Umbilical cord (tissue), 2 donors: ENCODE measurements at places on chromosomes 7 and 10. TPM values are rescaled to one million over a fixed set of nuclear protein-coding genes. Genes with fewer than 3 reads are reported as not detected.

Gene SHH
- 1.2 TPM for total RNA-seq

Gene SPDYE11
- 1.7 TPM for total RNA-seq

Gene METTL27
- not detected for total RNA-seq

Gene OPN1SW
- total RNA-seq: not detected

Gene GPR22
- total RNA-seq: 7.0 TPM

Gene VAX1
- total RNA-seq: 0.96 TPM

Gene SPDYE5
- 4.8 TPM for total RNA-seq

Gene MINPP1
- 28.4 TPM for total RNA-seq

Gene SUN3
- total RNA-seq: not detected

DNA sequence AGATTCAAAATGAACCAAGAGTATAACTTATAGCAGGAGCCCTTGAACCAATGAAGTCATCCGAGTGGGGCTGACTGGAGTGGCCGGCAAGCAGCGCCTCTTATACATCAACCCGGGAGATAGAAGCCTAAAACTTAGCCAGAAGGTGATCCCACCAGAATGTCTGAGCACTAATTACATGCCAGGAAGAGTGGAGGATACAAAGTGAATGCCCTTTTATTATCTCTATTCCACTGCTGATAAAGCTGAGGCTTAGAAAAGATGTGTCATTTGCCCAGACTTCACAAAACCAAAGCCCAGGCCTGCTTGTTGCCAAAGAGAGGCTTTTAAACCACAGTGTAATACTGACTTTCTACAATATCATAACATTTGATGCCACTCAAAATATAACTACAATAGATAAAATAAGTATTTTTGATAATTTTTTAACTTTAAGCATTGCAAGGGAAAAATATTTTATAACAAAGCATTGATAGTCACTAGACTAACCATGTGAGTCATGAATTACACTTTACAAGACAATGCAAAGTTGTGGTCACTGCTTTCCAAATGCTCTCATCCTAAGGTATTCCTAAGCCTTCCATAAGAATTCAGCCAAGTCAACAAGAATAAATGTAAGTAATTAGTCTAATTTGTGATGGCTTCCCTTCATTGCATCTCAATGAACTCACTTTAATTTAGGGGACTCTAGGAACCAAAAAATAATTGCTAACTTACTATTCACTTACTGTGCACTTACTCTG is 58.6 kb upstream of the ARID5B start:
- peak; percentile 59 for DNase-seq

DNA sequence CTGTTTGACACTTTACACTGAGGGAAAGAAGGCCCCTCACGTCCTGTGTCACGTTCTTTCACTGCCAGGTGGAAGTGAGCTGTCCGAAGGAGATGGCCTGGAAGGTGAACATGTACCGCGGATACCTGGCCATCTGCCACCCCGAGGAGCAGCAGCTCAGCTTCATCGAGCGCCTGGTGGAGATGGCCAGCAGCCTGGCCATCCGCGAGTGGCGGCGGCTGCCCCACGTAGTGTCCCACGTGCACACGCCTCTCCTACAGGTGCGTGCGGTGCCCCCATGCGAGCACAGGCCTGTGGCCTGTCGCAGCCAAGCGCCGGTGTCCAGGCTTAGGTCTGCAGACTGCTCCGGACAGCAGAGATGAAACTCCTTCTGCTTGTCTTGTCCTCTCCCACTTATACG is 103.4 kb downstream of the TRRAP start:
- no peak for DNase-seq

DNA sequence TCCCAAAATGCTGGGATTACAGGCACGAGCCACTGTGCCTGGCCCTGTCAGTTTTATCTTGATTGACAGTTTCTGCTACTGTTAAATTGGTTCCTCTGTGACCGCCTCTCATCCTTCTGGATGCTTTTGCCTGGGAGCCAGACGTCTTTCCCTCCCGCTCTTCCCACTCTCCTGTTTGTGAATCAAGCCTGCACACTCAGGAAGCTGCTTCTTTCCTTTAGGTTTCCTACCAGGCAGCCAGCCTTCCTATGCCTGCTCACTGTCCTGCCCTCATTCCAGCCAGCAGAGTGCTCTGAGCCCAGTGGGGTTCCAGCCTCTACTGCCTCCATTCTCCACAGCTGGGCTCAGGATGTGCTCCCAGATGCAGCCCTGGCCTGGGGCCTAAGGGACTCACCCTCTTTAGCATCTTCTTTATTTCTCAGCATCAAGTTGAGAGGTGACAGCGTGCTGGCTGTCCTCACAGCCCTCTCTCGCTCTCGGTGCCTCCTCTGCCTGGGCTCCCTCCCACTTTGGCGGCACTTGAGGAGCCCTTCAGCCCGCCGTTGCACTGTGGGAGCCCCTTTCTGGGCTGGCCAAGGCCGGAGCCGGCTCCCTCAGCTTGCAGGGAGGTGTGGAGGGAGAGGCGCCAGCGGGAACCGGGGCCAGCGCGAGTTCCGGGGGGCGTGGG is 5.1 kb downstream of the SH2D4B start:
- DNase-seq: no peak

- no peak for DNase-seq
Measured at GRCh38 chr10:43890124-43890523, 241.4 kb upstream of the ZNF32 start.

DNA sequence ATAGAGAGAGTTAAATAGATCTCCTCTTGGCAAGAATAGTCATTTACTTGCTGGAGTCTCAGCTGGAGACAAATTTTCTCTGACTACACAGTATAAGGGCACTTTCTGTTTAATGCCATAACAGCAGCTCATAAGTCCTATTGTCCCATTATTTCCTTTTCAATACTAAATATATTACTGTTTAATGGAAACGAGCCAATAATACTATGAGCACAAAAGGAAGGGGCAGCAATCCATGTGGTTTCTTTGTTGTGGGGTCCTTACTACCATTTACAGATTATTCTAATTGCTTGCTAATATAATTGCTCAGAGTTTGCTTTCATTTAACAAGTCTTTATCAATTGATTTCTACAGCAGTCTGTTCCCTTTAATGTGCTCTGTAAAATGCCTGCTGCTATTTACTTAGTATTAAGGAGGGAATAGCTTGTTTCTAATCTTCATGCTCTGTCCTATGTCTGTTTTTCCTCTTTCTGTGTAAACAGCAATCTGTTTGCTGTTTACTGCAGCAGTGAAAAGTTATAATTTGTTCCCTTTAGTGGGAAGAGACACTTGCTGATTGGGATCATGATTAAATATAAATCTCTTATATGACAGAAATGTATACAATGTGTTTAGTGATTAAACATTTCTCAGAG is 296.2 kb upstream of the SMIM30 start:
- DNase-seq: peak; percentile 26

- no peak for DNase-seq
Measured at GRCh38 chr7:27220440-27220955, 20.6 kb upstream of the HOXA13 start.

DNA sequence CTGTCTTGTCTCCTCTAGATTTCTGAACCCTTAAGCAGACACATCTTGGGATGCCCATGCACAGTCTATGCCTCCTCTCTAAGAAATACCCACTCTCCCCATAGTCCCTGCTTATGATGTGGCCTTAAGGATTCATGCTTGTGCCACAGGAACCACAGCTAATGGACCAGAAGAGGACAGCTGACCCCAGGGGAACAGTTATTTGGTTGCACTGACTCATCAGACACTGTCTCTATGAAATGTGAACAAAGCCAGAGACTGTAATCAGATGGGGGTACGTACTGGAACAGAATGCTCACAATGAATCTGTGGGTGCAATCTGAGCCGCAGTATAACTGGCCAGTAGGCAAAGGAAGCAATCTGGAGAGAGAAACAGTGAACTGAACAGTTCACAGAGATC is 121.9 kb downstream of the USP6NL start:
- DNase-seq: no peak

DNA sequence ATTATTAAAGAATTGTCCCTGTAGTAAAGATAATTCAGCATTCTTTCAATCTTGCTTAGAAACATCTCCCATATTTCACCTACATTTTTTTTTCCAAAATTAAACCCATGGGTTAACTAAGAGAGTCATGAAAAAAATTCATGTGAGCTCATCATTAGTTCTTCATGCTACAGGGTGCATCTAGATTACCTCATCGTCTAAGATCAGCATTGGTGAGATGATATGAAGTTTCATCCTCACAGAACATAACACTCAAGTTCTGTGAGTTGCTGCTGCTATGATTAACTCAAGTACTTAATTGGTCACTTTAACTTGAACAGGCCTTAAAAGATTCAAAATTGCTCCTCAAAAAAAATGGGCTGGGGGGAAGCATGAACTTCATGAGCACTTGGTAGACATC is 50.0 kb downstream of the RAB11FIP2 start:
- no peak for DNase-seq

GRCh38 chr7:106610996-106611886 is 49.7 kb downstream of the CCDC71L start:
- DNase-seq: no peak

GRCh38 chr10:14405076-14406065 is 74.6 kb upstream of the FRMD4A start:
- peak; percentile 72 for DNase-seq

GRCh38 chr7:70113536-70113935 is 515.3 kb downstream of the AUTS2 start:
- peak; percentile 12 for DNase-seq

DNA sequence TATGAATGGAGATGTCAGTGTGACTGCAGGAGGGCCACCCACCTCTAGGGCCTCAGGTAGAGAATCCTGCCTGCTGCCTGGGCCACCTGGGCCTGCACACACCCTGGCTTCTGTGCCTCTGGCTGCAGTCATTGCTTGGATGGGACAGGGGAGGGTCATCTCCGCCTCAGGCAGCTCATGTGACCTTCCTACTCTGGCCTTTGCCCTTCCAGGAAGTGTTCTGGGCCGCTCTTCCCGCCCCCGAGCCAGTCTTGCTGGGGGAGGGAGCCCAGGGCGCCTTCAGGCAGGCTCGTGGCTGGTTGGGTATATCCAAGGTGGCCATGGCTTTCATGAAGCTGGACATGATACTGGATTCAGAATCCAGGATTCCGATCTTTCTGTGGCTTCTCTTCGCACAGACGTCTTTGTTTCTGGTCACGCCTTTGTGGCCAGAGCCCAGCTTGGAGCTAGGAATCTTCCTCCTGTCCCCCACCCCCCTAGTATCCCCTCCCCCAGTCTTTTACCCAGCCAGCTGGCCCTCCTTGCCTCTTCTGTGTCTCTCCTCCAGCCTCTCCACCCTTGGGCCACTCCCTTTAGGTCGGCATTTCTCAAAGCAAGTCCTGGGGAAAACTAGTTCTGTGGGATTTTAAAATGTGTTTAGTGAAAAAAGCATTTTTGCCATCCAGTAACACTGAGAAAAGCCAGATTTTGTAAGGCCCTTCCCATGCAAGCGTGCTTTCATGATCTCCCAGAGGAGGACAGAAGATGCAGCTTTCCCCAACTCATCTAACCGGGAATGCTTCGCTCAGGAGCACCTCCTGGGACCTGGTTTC is 119.6 kb downstream of the ZMIZ1 start:
- peak; percentile 95 for DNase-seq

- DNase-seq: no peak
Measured at GRCh38 chr10:1477578-1477977, 259.7 kb downstream of the ADARB2 start.

DNA sequence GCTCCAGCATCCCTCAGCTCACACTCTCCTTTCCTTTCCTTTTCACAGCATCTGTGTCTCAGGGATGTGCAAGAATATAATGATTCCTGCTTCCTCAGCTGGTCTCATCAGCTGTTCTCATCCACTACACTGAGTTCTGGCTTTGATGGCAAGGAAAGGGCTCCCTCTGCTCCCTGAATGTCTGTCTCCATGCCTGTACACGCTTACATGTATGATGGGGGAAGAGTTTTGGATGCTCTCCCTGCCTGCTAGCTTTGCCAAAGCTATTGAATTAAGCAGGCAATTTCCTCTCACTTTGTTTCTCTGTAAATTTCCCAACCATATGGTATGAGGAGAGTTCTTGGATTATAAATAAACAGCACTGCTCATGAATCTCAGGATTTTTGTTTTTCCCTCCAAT is 254.5 kb downstream of the SORCS3 start:
- no peak for DNase-seq

DNA sequence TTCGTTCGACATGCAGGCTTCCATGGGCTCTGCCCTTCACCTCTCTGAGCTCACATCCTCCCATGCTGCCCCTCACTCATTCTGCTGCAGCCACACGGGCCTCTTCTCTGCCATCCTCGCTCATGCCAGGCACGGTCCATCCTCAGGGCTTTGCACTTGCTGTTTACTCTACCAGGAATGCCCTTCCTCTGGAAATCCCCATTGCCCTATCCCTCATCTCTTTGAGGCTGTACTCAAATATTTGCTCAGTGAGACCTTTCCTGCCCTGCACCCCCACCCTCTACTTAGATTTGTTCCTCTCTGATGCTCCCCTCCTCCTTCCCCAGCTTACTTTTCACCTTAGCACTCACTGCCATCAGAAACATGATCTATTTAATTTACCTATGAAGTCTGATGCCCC is 107.0 kb upstream of the ZNF716 start:
- no peak for DNase-seq

- DNase-seq: peak; percentile 21
Measured at GRCh38 chr7:139358541-139359365, 941 bp upstream of the LUC7L2 start.

DNA sequence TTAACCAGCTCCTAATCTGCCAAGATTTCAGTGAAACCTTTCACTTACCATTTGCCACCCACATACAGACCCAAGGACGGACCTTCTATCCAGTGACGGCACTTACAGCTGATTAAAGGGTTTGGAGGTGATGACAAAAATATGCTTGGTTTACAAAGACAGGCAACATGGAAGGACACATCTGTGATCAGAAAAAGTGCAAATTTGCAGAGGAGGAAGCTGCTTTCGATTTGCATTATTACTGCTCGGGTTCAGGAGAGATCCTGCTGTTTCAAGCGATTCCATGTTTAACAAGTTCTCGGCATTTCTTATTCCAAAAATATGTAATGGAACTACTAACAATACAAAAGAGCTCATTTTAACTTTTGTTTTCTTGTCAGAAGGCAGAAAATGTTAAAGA is 109.0 kb downstream of the JAZF1 start:
- no peak for DNase-seq

- peak; percentile 16 for DNase-seq
Measured at GRCh38 chr10:125370578-125370977, 210.2 kb upstream of the CTBP2 start.

GRCh38 chr10:97312897-97313296 is 6.2 kb upstream of the FRAT1 start:
- DNase-seq: no peak

DNA sequence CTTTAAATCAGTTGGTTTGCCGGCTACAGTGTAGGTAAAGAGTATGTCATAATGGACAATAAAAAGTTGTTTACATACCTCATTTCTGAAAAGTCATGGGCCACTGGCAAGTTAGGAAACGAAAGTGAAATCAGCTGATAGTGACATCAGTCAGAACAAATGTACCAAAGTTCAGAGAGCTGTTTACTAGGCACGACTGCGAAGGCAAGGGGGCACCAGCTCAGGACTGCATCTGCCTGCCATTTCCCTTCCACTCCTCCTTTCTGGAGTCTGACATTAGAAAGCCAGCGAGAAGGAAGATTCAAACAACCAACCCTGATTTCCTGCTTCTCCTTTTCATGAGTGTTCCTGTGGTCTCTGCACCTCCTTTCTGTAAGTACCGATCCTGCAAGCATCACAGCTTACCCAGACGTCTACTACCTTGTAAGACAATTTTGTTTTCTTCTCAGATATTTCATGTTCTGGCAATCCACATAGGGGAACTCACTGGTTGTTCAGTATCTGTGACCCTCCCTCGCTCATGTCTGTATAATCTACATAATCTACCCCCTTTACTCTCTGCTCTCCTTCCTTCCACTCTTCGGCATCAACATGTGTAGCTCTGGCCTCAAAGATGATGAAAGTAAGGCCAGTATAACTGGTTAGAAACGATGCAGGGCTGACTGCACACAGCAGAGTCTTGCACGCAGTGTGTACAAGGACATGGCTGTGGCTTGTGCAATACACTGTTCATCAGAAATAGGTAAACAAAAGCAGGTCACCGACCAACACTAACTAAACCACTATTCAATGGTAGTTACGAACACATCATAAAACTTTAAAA is at the start of gene TMEM140:
Gene TMEM140 (plus strand): TSS at position 174 of the 823 bp plus-strand sequence. CDS start 16,370 bp downstream, outside the sequence.
- DNase-seq: peak; percentile 46
